ENCODE measurements at places on chromosomes 5 and 9.

- DNase-seq, result no peak
These were observed 172.6 kb upstream of the TUSC1 start for GRCh38 chr9:25850803-25851202.

DNA sequence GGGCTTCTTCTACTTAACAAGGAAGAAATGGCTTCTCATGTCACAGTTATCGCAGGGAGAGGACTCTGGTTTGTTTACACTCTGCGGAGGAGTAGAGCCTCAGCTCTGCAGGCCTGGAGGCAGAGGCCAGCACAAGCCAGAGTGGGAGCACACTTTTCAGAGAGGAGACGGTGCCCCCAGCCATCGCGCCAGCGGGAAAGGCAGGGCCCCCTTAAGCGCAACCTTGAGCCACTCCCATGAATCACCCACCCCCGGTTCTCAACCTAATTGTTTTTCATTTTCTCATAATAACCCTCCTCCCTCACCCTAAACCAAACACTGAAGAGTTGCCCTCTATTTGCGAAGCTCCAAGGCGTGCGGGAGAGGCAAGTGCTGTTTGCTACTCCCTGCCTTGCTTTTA is 208.4 kb upstream of the TBCA start:
- no peak for DNase-seq

GRCh38 chr5:148790545-148791333 is 35.7 kb upstream of the ADRB2 start:
- no peak for DNase-seq

DNA sequence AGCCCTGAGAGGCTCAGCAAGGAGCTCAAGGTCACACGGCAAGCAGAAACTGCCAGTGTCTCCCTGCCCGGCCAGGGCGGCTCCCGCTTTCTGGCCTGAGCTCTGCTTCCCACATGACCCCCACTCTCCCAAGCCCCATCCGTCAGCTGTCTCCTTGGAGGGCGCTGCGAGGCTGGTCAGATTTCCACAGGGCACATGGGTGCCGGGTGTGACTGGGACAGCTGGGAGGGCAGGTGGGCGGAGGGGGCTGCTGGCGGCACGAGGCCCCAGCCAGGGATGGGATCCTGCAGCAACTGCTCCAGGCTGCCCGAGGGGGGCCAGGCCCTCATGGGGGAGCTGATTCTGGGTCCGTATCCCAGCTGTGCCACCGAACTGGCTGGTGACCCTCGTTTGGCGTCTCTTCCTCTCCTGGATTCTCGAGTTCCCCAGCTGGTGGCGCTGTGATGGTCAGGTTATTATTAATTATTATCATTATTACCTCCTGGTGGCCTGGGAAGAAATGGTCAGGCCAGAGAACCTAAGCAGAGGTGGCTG is 12.9 kb upstream of the WDR38 start:
- no peak for DNase-seq

DNA sequence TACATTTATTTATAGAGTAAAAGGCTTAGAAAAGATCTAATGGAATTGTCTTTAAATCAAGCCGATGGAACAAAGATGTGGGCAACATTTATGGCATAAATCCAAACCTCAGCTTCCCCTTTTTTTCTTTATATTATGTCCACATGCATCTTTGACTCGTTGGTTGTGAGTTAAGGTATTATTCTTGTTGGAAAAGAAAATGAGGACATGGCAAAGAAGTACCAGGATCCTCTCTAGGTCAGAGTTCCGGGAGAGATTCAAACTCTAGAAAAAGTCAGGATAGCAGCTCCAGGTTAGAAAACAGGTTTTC is 508 bp upstream of the NME5 start:
- no peak for DNase-seq

- DNase-seq, result no peak
These were observed 18.9 kb downstream of the SQSTM1 start for GRCh38 chr5:179839328-179840256.

DNA sequence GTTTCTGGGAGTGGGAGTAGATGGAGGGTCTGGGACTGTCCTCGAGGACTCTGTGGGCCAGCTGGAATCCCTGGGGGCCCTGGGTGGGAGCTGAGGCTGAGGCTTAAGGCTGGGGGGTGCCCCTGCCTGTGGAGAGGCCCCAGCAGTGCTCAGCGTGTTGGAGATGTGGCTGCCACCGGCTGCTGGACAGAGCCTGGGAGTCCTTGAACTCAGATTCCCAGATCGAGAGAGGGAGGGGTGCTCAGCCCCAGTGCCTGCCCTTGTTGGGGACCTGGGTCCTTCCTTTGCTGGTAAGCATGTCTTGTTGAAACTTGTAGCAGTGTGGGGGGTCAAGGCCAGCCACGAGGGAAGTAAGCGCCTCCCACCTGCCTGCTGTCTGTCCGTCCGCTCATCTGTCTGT is 10.7 kb downstream of the RXRA start:
- DNase-seq, result no peak

DNA sequence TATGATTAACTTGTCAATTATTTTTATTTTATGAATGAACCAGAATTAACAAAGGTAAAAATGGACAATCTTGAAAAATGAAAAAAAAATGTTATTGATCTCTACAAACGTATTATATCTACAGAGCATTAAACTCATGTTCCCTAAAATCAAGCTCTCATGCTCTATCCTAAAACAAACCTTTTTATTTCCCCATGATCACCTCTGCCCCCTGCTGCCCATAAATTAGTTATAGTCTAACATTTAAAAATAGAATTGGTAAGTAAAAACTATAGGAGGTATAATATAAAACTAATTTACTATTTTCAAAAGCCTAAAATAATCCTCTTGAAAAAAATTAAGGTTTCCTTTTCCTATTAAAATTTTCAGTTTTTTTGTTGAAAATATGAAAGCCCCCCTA is 168.0 kb upstream of the POU5F2 start:
- no peak for DNase-seq

- DNase-seq, result no peak
These were observed 25.3 kb upstream of the ENHO start for GRCh38 chr9:34547960-34548611.

DNA sequence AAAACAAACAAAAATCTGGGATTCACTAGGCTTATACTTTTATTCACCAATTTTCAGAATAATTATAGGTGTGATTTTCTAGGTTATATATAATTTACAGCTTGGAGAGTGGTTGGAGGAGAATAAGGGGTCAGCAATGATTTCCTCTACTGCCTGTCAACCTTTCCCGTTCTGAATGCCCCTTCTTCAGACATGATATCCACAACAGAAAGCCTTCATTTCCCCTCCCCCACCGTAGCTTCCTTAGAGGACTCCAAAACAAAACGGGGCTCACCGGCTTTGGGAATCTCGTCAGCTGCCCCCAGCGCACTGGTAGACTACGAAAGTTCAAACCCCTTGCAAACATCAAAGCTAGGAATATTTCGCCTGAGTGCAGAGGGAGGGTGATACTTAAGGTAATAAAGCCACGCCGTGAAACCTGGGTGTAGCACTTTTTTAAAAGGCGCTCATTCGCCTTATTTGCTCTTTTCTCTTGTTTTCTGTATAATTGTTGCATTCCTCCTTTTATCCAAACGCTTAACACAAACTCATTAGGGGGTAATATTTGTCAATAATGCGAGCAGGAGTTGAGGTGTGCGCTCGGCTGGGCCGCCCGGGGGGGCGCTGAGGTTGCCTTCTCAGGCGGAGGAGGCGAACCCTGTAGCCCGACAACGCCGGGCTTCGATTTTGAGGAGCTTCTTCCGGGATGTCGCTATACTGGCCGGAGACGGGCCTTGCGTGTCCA is 2.4 kb downstream of the OTP start:
- DNase-seq, result no peak

- no peak for DNase-seq
These were observed 19.2 kb upstream of the SMC2 start for GRCh38 chr9:104074876-104075275.

DNA sequence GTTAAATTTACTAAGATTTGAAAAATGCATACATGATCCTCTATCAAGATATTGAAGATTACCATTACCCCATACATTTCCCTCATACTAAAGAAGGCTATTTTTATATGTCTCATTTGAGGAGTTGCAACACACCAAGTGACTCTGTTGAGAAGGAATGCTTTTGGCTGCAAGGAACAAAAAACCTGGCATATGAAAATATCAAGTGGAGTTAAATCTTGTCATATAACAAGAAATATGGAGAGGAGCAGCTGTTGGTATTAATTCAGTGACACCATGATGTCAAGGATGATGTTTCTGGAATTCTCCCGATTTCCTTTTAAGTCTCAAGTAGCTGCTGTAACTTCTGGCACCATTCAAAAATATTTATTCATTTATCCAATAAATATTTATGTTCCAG is 193.8 kb downstream of the CSNK1G3 start:
- DNase-seq, result no peak

GRCh38 chr5:173764332-173765028 is 123.7 kb upstream of the CPEB4 start:
- no peak for DNase-seq

- no peak for DNase-seq
These were observed 170.5 kb downstream of the ARHGEF28 start for GRCh38 chr5:73796164-73797131.

DNA sequence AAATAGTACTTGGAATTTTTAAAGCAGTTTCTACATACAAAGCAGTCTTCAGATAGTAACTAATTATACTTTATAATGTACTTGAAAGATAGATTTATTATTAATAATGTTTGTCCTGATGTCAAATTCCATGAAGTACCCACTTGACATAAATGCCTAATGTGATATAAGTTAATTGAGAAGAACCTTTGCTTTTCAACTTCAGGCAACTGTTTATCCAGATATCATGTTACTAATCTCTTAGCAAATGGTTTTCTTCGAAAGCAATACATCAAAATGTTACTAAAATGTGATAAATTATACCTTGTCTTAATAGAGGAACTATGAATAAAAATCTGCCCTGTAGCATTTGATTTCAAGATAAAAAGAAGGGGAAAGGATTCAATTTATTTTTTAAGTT is 146.8 kb upstream of the FBXL17 start:
- DNase-seq, result no peak

GRCh38 chr9:109599131-109599530 is 101.0 kb upstream of the PTPN3 start:
- no peak for DNase-seq

DNA sequence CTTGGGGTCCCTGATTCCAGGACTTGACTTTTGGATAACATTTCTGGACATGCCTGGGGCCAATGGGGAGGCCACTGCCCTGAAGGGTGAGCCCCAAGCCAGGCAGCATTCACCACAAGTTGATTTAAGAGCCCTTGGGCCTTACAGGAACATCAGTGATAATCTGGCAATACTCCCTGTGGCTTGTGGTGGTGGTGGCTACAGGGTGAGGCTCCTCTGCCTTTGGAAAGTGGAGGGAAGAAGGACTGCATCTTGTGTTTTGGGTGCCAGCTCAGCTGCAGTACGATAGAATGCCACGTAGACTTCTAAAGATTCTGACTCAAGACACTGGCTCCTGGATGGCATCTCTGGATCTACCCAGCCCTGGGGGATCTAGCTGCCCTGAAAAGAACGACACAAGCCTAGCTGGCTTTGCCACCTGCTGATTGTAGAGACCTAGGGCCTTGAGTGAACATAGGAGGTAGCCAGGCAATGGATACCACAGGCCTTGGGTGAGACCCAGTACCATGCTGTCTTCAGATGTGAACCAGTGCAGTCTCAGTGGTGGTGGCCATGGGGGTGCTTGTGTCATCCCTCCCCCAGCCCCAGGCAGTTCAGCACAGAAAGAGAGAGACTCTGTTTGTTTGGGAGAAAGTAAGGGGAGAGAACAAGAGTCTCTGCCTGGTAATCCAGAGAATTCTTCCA is 79.0 kb upstream of the DAP start:
- no peak for DNase-seq

DNA sequence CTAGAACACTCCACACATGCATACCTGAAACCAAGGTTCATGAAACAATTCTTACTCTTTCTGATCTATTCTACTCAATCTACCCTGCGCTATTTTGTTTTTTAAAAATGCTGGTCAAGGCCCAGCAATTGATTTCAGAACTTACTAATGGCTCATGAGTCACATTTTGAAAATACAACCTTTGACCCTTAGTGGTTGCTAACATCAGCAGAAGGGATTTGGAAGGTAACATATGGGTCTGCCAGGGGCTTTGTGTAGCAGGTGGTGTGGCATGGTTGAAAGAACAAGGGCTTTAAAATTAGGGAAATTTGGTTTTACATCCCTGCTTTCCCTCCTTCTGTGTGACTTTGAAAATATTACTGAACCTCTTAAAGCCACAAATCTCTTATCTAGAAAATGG is 101.4 kb downstream of the ATG10 start:
- DNase-seq, result no peak

DNA sequence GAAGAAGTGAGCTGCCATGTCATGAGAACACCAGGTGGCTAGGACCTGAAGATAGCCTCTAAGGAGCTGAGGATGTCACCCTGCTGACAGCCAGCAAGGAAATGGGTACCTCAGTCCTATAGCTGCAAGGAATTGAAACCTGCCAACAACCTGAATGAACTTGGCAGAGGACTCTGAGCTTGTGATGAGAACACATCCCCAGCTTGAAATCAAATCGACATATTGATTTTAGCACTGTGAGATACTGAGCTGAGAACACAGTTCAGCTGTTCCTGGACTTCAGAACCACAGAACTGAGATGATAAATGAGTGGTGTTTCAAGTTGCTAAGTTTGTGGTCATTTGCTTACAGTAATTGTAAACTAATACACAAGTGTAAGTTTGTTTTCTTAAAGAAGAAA is 5.5 kb upstream of the RASEF start:
- DNase-seq, result no peak

DNA sequence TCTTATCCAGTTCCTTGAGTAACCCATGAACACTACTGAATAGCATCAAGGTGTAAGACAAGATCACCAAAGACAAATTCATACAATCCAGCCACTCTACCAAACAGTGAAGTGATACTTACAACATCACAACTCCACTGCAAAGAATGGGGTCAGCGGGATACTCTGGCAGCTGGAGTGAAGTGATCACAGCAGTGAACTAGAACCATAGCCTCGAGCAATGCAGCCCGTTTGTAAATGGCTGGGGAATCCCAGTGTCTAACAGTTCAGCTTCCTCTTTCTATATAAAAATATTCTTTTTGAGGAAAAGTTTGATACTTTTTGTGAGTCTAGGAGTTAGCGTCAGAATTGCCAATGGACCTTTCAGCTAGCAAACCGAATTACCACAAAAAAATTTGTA is 515.2 kb downstream of the ZNF608 start:
- DNase-seq, result no peak

DNA sequence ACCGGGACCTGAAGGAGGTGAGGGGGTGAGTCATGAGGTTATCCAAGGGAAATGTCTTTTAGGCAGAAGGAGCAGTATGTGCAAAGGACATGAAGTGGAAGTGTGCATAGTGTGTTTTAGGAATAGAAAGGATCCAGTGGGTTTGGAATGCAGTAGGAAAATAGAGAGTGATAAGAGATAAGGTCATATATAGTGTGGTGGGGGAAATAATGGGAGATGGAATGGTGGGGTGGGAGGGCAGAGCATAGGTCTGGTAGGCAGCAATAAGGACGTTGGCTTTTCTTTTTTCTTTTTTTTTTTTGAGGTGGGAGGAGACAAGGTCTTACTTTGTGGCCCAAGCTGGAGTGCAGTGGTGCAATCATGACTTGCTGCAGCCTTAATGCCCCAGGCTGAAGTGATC is 17.8 kb downstream of the SNX24 start:
- no peak for DNase-seq

GRCh38 chr9:72454871-72455491 is 66.4 kb upstream of the TMC1 start:
- DNase-seq, result no peak

- no peak for DNase-seq
These were observed 681.8 kb downstream of the SEMA5A start for GRCh38 chr5:8864053-8864452.

Measured in GM12891 (cell line).